ENCODE measurements at places on chromosomes 5 and 9.

- no peak for DNase-seq
These were observed 345.6 kb downstream of the PLK2 start for GRCh38 chr5:58114324-58114723.

DNA sequence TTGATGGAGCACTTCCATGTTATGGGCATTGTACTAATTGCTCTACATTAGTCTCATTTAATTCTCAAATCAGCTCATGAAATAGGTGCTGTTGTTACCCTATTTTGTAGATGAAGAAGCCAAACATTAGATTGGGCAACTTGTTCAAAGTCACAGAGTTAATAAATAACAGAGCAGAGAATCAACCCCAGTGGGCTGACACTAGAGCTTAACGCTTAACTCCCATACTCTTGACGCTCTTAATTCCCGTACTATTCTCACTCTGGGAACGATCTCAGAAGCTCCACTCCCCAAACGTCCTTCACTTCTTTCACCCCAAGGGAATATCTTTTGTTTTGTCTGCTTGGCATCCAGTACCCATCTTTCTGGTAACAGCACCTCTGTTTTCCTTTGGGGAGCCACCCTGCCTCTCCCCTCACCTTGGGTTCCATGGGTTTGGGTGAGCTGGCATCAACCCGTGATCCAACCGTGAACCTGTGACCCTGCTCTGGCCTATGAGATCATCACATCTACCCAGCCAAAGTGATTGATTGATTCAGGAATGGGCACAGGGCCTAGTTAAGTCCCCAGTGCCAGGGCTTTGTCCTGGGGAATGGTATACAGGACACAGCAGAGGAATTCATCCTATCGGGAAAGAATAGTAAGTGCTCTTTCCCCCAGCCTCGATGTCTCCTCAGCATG, 169.2 kb downstream of the NR3C1 start:
- DNase-seq = no peak

GRCh38 chr5:16922430-16922829, 13.7 kb downstream of the MYO10 start:
- DNase-seq = no peak

- DNase-seq = no peak
These were observed 12.9 kb upstream of the FGF10 start for GRCh38 chr5:44402084-44402483.

DNA sequence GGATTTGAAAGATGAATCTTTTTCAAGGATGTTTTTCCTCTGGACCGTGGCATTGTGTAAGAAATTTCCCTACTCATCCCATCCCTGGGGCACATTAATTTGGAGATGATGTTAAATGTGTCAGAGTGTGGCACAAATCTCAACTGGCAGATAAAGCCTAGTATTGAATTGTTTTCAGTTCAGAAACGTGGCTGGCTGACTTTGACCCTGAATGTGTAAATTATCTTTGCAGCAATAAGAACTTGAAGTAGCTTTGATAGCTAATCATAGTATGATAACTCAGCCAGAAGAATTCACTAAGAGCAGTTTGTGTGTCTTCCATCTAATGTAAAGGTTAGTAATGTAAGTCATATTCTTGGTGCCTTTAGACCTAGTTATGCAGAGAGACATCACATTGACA, 238.4 kb upstream of the DMRT1 start:
- no peak for DNase-seq

GRCh38 chr5:2206293-2207108, 323.8 kb upstream of the IRX4 start:
- DNase-seq = no peak

- DNase-seq = no peak
These were observed 69.3 kb downstream of the DAPK1 start for GRCh38 chr9:87567001-87567400.

GRCh38 chr5:34496260-34496691, 159.9 kb upstream of the RAI14 start:
- DNase-seq = no peak

GRCh38 chr5:39547553-39548154, 122.9 kb upstream of the DAB2 start:
- no peak for DNase-seq

DNA sequence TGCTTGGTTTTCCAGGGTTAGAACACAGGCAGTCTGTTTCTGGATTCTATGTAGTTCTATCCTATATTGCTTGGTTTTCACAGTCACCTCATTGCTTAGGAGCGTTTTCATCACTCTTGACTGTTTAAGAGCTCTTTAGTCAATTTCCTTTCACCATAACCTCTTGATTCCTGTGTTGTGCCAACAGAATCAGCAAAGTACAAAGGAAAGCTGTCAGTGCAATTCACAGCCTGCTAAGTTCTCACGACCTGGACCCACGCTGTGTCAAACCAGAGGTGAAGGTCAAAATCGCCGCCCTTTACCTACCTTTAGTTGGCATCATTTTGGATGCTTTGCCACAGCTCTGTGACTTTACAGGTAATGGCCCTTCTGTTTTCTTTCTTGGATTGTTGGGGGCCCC, 199.9 kb downstream of the DOCK8 start:
- no peak for DNase-seq

DNA sequence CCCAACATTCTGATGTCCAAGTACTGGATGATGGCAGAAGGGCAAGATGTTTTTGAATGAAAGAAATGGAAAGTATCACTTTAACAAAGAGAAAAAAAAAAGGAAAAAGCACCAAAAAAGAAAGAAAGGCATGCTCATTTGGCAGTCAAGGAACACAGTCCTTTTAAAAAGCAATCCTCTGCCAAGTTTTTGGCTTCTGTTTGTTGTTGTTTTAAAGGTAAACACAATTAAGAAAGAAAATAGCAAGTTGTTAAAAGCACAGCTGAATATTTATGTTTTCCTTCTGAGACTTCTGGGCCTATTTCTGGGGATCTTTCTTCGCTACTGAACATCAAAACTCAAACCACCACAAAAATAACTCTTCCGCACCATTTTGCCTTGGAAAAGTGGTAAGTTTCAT, 162.1 kb downstream of the TRPM3 start:
- DNase-seq = no peak

GRCh38 chr9:130186051-130186450, 13.8 kb downstream of the NCS1 start:
- DNase-seq = no peak

DNA sequence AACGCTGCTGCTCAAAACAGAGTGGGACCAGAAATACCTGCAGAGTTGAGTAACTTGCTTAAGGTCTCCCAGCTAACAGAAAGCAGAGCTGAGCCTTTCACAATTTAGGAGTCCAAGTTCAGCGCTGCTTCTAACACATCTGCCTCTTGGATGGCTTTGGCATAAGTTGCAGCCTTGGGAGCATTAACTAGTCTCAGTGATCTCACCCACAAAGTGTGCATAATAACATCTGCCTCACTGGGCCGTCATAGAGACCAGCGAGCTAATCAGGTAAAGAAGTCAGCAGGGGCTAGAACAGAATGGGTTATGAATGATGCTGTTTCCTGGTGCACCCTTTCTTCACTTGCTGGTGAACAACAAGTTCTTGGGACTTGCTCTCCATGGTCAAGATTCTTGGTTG, 36.5 kb downstream of the WWC1 start:
- no peak for DNase-seq

- DNase-seq = no peak
These were observed 110.9 kb downstream of the PAX5 start for GRCh38 chr9:36923025-36923625.

GRCh38 chr9:125639057-125639456, 68.0 kb downstream of the MAPKAP1 start:
- DNase-seq = no peak

- no peak for DNase-seq
These were observed 943 bp downstream of the GALNT12 start for GRCh38 chr9:98808411-98808815.

DNA sequence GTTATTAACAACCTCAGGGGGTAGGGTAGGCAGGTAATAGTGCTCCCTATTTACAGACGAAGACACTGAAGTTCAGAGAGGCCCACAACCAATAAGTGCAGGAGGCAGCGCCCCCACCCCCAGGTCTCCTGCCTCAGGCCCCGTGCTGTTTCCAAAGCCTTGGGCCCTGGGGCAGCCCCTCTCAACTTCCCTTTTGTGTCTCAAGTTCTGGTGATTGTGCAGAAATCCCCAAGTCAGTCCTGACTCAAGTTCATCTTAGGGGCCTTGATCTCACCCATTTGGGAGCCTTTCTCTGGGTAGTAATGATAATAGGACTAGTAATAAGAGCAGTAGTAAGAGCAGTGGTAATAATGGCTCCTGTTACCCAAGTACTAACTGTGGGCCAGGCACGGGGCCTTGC, 35.5 kb upstream of the ASS1 start:
- no peak for DNase-seq

DNA sequence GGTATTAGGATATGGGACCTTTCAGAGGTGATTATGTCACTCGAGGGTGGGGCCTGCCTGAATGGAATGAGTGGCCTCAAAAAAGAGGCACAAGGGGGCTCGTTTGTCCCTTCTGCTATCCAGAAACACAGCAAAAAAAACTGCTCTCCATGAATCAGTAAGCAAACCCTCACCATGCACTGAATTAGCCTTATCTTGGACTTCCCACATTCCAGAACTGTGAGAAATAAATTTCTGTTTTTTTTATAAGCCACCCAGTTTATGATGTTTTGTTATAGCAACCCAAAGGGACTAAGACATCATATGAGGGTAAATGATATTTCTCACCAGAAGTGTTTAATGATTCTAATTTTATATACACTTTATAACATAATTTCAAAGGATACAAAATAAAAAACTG, 476.6 kb upstream of the EDIL3 start:
- no peak for DNase-seq

DNA sequence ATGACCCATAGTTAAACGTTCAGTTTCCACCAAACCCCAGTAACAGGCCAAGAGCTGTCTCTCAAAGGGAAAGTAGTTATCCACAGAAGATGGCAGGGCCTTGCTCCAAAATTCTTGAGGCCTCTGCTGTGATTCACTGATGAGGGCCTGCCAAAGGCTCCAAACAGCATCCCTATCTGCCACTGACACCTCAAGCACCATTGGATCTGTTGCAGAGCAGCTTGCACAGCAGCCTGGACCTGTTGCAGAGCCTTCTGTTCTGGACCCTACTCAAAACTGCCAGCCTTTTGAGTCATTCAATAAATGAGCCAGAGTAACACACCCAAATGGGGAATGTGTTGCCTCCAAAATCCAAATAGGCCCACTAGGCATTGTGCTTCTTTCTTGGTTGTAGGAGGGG, 741.5 kb upstream of the RGMB start:
- DNase-seq = no peak

DNA sequence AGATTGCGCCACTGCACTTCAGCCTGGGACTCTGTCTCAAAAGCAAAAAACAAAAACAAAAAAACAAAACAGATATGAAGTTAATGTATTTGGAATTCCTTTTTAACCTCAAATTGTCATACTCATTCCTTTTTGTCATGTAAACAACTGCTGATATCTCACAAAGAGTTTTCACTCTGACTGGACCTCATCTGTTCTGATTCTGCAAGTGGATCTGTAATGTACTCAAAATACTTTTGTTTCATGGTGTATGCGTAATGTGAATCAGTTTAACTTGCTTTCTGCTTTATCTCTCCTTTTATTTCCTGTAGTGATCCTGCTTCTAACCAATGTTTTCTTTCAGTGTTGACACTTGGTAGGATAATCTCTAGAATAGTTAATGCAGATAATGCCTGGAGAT, 106.7 kb downstream of the FOCAD start:
- no peak for DNase-seq

GRCh38 chr5:111119856-111120255, 27.7 kb downstream of the WDR36 start:
- DNase-seq = no peak

GRCh38 chr9:96381125-96381524, 2.4 kb downstream of the SLC35D2 start:
- no peak for DNase-seq

DNA sequence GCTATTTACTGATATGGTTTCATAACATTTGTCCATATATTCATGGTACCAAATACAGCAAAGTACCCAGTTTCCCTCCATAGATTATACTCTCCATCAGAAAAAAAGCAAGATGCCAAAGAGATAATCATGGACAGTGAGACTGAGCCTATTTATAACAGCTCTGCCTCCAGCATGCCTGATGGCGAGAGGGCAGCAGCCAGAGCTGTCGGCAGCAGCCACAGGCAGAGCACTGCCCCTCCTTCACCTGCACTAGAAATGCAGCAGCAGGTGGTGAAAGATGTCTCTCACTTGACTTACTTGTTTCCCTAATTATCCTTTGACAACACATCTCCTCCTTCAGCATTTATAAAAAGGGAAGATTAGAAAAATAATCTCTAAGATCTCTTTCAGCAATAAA, 32.4 kb downstream of the CTNNAL1 start:
- no peak for DNase-seq

- DNase-seq = no peak
These were observed 34.4 kb downstream of the GSN start for GRCh38 chr9:121302341-121302740.

DNA sequence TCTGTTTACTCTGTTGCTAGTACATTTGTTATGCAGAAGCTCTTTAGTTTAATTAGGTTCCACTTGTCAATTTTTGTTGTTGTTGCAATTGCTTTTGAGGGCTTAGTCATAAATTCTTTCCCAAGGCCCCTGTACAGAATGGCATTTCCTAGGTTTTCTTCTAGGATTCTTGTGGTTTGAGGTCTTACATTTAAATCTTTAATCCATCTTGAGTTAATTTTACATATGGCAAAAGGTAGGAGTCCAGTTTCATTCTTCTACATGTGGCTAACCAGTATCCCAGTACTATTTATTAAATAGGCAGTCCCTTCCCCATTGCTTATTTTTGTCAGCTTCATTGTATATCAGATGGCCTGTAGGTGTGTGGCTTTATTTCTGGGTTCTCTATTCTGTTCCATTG, 792.4 kb downstream of the PTPRD start:
- no peak for DNase-seq

DNA sequence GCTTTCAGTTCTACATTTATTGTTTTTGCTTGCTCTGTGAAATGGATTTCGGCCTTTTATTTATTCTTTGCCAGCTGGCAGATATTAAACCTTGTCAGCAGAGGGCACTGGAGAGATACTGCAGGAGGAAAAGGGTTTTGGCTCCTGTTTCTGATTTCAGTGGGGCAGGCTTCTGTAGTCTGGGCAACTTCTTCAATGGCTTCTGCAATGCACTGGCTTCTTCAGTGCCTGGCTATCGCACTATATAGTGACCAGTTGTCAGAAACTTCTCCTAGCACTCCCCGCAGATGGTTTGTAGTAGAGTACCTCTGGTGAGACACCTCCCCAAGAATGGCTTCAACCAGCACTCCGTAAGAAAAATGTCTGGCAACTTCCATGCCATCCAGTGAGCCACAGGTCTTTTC, 3.2 kb upstream of the NFX1 start:
- no peak for DNase-seq

DNA sequence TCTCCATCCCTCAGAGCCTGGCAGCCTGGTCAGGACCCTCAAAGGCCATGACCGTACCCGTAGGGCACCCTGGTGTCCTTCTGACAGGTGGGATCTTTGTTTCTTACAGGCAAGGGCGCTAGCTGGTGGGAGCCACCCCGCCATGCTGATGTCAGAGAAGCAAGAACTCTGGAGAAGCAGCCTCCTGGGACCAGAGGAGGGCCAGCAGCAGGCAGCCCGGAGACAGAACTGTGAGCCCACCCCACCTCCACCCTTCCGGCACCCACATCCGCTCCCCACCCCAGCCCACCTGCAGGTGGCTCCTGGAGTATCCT, 42.2 kb upstream of the IL17B start:
- DNase-seq = no peak

- DNase-seq = no peak
These were observed 92.0 kb downstream of the RFX3 start for GRCh38 chr9:3433754-3434153.

GRCh38 chr5:44495280-44495679, 106.1 kb upstream of the FGF10 start:
- no peak for DNase-seq

Measured in esophagus squamous epithelium (tissue), 5 donors.